AG04450 (cell line): ENCODE measurements at places on chromosomes 5 and 9.

- DNase-seq: no peak
These were observed 371.5 kb downstream of the NR2F1-AS1 start for GRCh38 chr5:93209476-93209875.

DNA sequence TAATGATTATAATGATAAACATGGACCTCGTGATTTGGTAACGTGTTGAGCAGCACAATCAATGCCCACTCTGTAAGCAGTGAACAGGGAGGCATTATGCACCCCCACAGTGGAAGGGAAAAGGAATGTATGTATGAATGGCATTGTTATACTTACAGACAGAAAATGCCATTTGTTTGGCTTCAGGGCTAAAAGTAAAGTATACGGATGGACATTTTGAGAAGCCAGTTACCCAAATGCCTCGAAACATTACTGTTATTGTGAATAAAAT lies 260.2 kb upstream of the PPP1R2B start:
- DNase-seq: no peak

GRCh38 chr5:127564002-127564769 lies 46.7 kb downstream of the PRRC1 start:
- DNase-seq: peak; percentile 18

- no peak for DNase-seq
These were observed 168.3 kb upstream of the RASA1 start for GRCh38 chr5:87099291-87099839.

DNA sequence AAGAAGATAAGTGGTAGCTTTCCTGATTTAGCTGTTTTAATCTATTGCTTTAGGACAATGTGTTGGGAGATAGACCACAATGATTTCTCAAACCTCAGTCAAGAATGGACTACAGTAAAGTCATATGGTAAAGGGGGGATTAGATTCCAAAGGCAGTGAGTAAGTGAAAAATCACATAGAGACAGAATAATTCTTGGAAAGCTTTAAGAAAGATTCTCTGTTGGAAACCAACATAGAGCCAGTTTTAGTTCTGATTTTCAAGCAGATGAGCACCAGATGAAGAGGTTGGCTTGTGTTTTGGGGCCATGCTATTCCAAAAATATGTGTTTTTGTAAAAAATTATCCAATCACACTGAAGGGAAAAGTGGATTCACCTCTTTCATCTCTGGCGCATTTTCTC lies 256.8 kb upstream of the RPS23 start:
- no peak for DNase-seq

DNA sequence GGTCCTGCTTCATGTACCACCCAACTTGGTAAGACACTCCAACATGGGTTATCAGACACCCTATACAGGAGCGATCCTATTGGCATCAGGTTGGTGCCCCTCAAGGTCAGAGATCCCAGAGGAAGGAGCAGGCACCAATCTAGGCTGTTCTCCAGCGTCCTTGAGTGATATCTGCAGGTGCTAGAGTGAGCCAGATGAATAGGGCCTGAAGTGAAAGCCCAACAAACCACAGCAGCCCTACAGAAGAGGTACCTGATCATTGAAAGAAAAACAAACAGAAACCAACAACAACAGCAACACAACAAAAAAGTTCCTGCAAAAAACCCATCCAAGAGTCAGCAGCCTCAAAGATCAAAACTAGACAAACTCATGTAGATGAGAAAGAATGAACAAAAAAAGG lies 584.8 kb downstream of the HINT1 start:
- DNase-seq: no peak

GRCh38 chr5:133930813-133931090 lies 37.7 kb downstream of the C5orf15 start:
- DNase-seq: no peak

DNA sequence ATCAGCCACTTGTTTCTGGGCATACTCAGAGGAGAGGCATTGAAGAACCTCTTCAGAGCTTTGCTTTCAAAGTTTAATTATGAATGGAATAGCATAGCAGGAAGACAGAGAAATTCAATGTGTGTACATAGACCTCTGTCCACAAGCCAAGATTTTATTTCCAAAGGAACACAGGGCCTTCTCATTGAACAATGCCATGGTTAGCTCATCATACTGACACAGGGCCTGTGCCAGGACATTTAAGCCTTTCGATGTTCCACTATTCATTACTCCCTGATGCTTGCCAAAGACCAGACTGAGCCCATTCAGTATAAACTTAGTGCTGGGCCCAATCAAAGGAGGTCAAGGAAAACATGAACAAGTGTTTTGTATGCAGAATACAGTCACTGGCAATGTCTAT lies 280.8 kb downstream of the FBXL17 start:
- no peak for DNase-seq
